Bone marrow (tissue), 2 donors: ENCODE measurements at places on chromosomes 6 and 20.

GRCh38 chr20:21174516-21175239 lies 48.8 kb downstream of the KIZ start:
- DNase-seq: no peak

DNA sequence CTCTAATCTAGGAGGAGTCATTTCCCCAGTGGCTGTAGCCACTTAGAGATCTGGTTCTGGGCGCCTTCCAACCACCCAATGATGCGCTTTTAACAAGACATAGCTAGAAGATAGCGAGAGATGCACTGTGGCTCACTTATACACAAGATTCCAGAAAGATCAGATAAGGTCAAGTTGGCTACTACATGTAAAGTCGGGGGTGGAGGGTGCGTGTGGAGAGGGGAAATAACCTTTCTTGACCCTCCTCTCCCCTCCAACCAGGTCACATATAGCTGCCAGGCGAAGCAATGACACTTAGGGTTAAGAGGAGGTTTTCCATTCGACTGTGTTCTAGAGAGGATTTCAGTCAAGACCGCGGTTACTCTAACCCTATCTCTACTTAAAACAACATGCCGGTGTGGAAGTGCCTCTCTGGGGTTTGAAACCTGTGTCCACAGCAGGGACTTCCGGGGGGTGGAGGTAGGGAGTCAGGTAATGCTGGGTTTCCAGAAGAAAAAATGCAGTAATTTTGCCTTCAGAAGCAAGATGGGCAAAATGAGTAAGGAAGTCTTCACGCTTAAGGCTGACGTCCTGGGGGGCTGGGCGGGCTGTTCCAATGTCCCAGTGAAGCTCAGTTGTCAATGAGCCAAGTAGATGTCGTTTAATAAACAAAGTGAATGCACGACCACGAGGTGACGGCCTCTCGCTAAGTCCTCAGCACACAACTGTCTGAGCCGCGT lies 1.8 kb upstream of the SIM1 start:
- DNase-seq: no peak

GRCh38 chr20:1513801-1514200 lies 22.6 kb upstream of the SIRPB2 start:
- DNase-seq: no peak

GRCh38 chr6:43964659-43965570 lies 162.3 kb downstream of the MRPL14 start:
- no peak for DNase-seq

GRCh38 chr6:2101213-2101612 lies 144.2 kb downstream of the GMDS start:
- DNase-seq: no peak

GRCh38 chr6:96900873-96901272 lies 3.2 kb upstream of the NDUFAF4 start:
- no peak for DNase-seq

- DNase-seq: no peak
Observed at GRCh38 chr6:137099689-137100403, 55.1 kb upstream of the IL20RA start.

DNA sequence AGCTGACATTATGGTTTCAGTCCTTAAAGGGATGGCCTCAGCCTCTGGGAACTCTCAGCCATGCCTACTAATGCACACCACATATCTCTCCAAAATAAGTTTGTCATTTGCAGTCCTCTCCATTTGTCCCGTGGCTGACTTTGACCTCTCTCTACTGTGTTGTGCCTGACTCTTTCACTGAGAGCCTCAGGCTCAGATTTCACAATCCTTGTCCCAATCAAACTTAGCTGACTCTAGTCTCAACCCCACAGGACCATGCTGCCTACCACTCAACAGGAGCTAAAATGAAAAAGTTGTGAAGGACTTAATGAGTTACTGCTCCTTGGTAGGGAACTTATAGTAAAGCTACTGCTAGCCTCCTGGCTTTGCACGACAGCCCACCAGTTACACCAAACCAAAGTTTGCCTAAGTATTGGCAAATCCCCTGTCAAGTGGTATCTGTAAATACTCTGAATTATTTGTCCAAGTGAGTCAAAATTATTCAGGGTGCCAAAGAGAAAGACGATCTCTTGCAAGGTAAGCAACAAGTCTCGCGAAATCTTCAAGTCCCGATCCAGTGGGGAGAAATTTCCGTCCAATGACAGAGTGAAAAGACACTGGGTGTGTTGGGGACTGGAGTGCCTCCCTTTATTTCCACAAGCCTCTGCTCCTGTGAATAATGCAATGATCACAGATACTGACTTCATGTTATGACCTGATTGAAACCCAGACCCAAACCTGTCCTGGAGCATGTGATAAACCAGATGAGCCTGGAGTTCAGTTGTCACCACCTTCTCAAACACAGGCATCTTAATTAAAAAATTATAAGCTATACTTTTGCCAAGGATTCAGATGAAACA lies 124.4 kb upstream of the FOXQ1 start:
- DNase-seq: no peak

- DNase-seq: no peak
Observed at GRCh38 chr6:150079604-150080003, 10.7 kb upstream of the ULBP3 start.

- DNase-seq: no peak
Observed at GRCh38 chr6:118249680-118250079, 298.4 kb upstream of the PLN start.

GRCh38 chr20:59771506-59772372 lies 161.7 kb downstream of the SYCP2 start:
- DNase-seq: no peak

DNA sequence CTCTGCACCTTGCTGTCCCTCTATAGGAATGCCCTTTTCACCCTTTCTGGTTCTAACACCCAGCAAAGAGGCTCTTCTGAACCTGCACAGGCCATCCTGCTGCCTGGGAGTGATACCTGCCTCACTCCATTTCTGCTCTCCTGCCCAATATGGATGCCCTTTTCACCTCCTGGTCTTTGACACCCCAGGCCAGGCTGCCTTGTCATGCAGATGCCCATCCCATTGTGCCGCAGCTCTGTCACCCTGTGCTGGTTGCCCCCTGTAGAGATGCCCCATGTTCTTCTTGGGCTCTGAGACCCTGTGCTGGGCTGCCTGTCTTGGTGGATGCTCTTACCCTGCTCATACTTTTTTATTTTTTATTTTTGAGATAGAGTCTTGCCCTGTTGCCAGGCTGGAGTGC lies 95.3 kb downstream of the CDKAL1 start:
- no peak for DNase-seq

- DNase-seq: no peak
Observed at GRCh38 chr6:137039010-137039409, 5.8 kb downstream of the IL20RA start.

DNA sequence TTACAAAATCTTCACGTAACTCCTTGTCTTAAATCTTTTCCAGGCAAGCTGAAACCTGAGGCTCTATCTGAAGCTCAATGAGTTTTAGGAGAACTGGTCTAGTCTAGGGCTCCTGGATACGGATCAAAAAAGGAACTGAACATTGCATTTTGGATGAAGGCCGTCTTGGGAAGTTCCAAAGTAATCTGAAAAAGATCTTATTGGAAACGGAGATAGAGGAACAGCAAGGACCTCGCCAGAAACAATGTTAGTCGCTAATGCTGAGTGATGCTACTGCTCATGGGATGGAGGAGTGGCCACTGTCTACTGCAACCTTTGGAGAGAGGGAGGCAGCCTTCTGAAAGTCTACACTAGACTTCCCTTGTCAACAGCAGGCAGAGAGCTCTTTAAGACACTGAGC lies 91.4 kb upstream of the ATXN1 start:
- DNase-seq: no peak

DNA sequence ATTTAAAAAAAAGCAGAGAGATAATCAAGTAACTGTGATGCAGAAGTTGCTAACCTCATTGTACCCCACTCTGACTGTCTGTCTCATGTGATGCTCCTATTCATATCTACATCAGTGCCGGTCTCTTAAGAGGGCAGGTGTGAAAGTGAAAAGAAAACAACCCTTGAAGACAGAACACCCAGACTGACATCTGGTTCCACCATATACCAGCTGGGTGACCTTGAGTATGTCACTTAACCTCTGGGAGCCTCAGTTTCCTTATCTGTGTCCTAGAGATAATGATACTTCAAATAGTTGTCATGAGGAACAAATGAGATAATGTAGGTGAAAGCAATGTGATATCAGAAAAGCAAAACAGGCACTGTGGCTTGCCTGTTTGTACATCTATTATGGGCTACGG lies 426.8 kb upstream of the SOX4 start:
- DNase-seq: no peak

DNA sequence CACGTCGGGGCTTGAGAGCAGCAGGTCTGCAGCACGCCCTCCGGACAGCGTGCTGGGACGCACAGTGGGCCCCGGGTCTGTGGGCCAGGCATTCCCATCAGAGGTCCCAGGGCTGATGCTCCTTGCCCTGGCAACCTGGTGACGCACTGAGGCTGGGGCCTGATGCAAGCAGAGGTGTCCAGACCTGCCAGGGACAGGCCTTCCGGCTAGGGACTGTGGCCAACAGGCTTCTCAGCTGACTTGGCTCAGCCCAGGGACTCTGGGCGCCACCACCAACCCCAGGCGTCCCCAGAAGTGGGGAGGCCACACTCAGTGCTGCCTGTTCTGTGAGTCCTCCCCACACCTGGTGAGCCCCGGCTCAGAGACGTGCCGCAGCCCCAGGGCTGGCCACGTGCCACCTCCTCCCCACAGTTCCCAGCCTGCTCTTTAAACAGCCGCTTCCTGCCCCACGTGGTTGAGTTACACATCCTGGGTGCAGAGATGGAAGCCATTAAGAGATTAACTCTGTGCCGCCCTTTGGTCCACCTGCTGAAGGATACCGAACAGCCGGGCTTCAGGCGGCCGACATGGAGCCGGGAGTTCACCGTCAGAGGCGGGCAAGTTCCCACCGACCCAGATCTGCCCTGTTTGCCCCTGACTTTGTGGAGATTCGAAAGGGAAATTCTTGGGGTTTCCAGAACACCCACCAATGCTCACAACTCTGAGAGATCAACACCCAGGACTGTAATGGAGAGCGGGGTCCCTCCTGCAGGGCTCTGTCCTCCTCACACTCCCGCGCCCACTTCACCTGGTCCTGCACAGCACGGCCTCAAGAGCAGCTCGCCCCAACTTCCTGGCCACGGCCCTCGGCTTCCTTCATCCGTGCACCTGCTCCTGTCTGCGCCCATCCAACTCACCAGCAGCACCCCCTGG lies 37.6 kb upstream of the ZBP1 start:
- no peak for DNase-seq

DNA sequence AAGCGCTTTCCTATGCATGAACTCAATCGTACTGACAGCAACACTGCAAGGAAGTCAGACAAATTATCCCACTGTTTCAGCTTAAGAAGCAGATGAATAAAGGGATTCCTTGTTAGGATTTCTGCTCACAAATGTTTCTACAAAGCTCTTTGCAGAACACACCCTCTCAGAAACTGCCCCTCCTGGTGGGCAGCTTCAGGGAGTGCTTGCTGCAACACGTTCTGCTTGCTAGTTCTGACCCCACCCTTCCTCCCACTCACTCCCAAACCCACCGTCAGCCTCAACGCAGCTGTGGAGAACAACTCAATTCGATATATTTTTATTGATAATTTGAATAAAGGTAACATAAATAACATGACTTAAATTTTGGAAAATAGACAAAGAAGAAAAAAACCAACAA lies 250.8 kb upstream of the PRDM1 start:
- DNase-seq: no peak

DNA sequence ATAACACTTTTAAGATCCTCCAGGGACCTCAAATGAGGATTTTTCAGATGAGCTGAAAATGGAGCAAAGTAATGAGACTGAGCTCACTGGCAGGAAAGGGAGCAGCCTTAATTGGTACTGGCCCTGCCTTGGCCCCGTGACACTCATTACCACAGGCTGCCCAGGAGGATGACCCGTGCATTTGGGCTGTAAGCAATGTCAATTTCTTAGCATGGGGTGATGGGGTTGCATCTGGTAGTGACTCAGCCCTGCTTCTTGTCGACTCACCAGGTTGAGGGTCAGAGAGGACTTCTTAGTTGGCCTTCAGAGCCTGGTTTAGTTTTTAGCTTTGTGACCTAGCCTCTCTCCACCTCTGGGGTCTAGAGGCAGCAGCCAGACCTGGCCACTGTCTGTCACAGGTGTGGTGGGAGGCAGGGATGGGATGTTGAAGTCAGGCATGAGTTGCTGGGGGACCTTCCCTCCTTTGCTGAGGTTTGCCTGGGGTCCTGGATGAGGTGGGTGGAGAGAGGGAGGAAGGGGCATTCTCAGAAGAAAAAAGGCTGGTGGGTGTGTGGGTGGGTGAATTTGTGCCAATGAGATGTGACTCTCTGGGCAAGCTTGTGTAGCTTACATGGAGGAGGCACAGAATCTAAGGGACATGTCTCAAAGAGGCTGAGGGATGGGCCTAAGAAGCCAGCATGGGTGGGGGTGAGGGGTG lies 25.9 kb upstream of the EPB41L1 start:
- DNase-seq: no peak

- DNase-seq: no peak
Observed at GRCh38 chr20:23257848-23258746, 92.5 kb upstream of the NXT1 start.

- DNase-seq: no peak
Observed at GRCh38 chr6:165844801-165845364, 181.8 kb upstream of the PDE10A start.

GRCh38 chr20:38862226-38862625 lies 56.7 kb downstream of the PPP1R16B start:
- no peak for DNase-seq

GRCh38 chr6:74969591-74970267 lies 236.1 kb downstream of the COL12A1 start:
- no peak for DNase-seq

GRCh38 chr6:912871-913835 lies 220.2 kb upstream of the EXOC2 start:
- DNase-seq: no peak

- no peak for DNase-seq
Observed at GRCh38 chr6:116633685-116634084, 17.4 kb downstream of the RSPH4A start.

DNA sequence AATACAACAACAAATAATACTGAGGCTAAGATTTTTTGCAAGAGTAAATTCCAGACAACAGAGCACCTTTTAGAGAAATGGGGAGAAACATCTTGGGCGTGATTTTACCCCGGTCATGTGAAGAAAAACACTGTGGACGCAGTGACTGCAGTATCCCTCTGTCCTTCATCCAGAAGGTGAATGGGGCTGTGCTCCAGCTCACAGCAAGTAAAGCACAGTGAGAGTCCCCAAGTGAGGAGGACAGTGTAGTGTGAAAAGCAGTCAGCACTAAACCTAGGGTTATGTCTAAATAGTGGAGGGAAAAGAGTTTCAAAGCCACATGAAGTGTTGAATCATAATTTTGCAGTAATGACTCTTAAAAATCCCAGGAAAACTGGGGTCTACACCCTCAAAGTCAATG lies 338.4 kb downstream of the PACRG start:
- no peak for DNase-seq
